CD8-positive, alpha-beta memory T cell (primary cell): ENCODE measurements at places on chromosomes 4 and X.

DNA sequence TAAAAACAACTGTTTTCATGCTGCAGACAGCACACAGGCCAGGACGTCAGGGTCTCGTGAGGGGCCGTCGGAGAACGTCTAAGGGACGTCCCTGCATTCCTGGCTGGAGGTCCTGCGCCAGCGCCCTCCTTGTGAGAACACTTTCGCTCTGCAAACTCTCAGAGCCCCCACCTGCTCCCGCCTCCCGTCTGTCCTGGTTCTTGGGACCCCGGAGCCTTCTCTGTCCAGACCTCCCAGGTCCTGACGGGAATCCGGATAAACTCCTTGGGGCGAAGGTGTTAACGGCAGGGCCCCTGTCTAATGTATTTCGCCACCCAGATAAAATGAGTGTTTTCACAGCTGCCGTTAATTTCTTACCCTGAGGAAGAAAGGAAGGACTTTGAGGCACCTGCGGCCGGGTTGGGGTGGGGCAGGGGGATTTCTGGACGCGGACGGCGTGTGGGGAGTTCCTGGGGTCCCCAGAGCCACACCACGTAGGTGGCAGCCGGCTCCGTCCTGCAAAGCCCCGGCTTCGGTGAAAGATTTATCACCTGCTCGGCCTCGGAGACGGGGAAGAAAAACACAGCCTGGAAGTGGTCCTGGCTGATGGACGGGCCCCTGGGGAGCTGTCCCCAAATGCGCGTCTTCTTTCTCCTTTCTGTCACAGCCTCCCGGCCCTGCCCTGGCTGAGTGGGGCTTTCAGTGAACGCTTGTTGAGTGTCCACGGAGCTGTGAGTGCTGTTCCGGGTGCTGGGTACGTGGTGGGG, 35.1 kb upstream of the PPP2R3B start:
- no peak for DNase-seq

- DNase-seq = no peak
Measured at GRCh38 chr4:124462954-124463828, 249.3 kb downstream of the ANKRD50 start.

- DNase-seq = no peak
Measured at GRCh38 chrX:120262859-120263708, 12.5 kb downstream of the ZBTB33 start.

DNA sequence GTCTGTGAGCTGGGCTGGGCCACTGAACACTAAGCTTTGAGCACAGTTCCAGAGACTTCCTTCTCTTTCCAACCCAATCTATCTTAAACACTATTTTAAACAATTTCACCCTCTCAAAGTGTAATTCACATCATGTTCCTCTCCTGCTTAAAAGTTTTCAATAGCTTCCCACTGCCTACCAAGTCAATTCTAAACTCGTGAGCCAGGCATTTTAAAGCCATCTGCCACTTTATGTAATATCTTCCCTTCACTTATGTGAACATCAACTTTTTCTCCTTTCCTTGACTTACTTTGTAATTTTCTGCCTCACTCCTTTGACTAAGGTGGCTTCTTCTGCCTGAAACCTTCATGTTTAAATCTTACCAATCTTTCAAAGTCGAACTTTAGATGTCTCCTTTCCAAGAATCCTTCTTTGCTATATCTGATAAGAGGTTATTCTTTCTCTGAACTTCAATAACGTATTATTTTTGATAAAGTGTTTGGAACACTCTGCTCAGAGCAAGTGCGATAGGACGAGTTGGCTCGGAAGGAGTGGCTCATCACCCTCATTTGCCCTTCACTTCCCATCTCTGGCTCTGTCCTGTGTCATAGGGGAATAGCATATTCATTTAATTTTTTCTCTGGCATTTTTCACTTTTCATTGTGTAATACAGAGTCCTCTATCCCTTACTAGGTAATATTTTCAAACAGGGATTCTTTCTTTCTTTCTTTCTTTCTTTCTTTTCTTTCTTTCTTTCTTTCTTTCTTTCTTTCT, 13.0 kb upstream of the SPARCL1 start:
- DNase-seq = no peak

DNA sequence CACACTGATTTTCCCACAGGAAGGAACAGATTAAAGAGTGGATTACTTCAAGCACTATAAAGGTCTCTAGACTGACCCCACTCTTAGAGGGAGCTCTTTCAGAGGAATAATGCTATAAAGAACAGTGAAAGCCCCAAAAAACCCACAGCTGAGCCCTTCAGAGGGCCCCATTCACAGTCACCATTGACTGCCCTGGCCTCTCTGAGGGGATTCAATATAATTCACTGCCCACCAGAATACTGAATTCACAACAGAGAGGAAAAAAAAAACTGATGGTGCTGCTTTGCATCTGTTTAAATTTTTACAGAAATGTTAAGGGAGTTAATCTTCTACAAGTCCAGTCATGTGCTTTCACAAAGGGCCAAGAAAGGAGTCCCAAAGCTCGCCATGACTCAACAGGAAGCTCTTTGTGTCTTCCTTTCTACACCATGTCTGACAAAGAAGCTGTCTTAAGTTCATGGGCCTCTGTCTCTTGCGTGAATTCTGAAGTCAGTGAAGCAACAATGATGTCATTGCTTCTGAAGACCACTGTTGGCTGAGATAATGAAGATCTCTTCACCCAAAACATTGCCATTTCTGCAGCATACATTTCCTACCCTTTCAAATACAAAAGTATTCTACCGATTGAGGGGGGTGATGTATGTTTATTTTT, 174.9 kb downstream of the ADAMTS3 start:
- no peak for DNase-seq

GRCh38 chr4:63049278-63049677, 1360.0 kb downstream of the TECRL start:
- no peak for DNase-seq

GRCh38 chrX:44343412-44344141, at the start of gene EFHC2:
EFHC2 (minus strand) TSS chrX:44343672; CDS start chrX:44343588, 84 bp downstream.
- DNase-seq = peak; percentile 81

GRCh38 chr4:175739612-175740011, 72.5 kb downstream of the GPM6A start:
- no peak for DNase-seq
